ENCODE measurements at places on chromosomes 1 and 21.

DNA sequence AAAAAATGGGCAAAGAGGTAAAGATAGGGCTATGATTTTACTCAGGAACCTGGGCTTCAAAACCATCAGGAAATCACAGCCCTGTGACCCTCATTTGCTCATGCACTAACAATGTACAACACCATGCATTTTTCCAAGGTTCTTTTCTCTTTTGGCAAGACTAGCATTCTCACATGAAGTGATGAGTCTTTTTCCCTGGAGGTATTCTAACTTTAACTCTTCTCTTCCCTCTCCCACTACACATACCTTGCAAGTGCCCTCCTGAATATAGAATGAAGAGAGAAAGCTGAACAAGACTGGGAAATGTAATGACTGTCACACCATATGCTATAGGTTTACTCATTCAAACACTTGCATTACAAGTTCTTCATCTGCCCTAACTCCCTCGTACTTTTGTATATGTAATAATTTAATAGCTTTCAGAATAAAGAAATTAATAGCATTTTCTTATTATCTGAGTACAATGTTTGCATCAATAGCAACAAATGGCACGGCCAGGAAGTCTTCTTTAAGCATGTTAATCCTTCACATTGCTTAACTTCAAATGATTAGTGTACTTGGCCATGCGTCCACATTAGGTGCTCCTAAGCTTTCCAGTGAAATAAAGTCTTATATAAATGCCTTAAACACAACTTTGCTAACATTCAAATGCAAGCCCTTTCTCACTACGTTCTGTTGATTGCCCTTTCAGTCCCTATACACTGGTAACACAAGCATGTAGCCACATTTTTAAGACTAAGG, 1.8 kb downstream of the NIBAN1 start:
- peaks cover 11% of the 10 kb centered on the region for H3K27me3 ChIP-seq
- H3K36me3 ChIP-seq = peaks cover 8% of the 10 kb centered on the region
- no peak for DNase-seq
- peak overlapping the region; percentile 90 for H3K4me3 ChIP-seq
- H3K4me1 ChIP-seq = peaks cover 72% of the 10 kb centered on the region

- H3K36me3 ChIP-seq = no peaks in the 10 kb centered on the region
- H3K27ac ChIP-seq = no peak within 1 kb of the TSS
- peaks cover 46% of the 10 kb centered on the region for H3K27me3 ChIP-seq
- H3K4me1 ChIP-seq = peaks cover 6% of the 10 kb centered on the region
- DNase-seq = no peak
Observed at GRCh38 chr1:196608390-196609369, at the start of gene KCNT2. Gene KCNT2, minus strand, starts transcription at chr1:196608440. Its CDS starts 131 bp downstream, at chr1:196608309.

GRCh38 chr1:99571092-99571734, 74.7 kb upstream of the PALMD start:
- no peak overlapping the region for H3K4me3 ChIP-seq
- H3K27ac ChIP-seq = no peak overlapping the region
- DNase-seq = no peak
- peaks cover 4% of the 10 kb centered on the region for H3K27me3 ChIP-seq
- no peaks in the 10 kb centered on the region for H3K4me1 ChIP-seq

GRCh38 chr1:68010543-68010942, 39.9 kb downstream of the DIRAS3 start:
- no peak for DNase-seq
- no peaks in the 10 kb centered on the region for H3K36me3 ChIP-seq
- no peak overlapping the region for H3K4me3 ChIP-seq
- no peaks in the 10 kb centered on the region for H3K27me3 ChIP-seq
- H3K4me1 ChIP-seq = no peaks in the 10 kb centered on the region

DNA sequence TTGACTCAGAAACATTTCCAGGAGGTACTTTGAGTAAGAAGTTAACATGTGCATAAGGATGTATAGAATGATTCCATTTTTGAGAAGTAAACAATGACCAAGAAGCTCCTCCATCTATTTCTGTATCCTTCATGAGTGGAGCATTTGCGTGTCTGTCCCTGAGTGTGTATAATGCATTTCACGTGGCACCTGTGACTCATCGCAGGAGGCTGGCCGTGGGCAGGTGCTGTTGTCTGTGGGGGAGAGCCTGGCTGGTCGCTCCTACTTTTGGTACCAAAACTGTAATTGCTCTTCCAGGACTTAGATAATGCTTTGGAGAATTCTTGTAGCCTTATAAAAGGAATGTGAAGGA, 16.5 kb downstream of the SLC37A1 start:
- H3K4me3 ChIP-seq = no peak overlapping the region
- peaks cover 28% of the 10 kb centered on the region for H3K36me3 ChIP-seq
- peaks cover 45% of the 10 kb centered on the region for H3K4me1 ChIP-seq
- no peak for DNase-seq
- no peaks in the 10 kb centered on the region for H3K27me3 ChIP-seq

All from activated T-helper 1 cell treated with anti-CD3 and anti-CD28 coated beads, Interleukin-12 subunit alpha, Interleukin-12 subunit beta, Interleukin-2, Interleukin-4 antibody, amounts not matched to agents 30 ng/mL and 10 ng/mL and 1 ng/mL, durations not matched to agents 14 hours and 24 hours and 36 hours (primary cell).